ENCODE measurements at places on chromosomes 2 and 18.
A peak's percentile ranks its signal among the peaks of the same experiment; 100 is the strongest.

DNA sequence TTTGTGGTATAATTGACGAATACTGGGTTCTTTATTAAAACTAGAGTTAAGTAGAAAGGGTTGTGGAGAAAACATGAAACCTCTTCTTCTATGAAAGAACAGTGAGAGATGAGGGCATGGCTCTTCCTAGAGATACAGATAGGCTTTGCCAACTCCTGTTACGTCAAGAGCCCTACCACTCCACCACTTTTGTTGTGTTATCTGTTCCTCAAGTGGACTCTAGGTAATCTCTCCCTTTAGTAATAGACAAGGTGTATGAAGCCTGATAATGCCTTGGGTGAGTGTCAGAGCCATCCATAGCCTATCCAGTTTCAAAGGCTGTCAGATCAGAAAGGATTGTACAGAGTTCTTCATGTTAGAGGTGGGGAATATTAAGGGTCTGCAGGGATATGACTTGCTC is 176.4 kb downstream of the SETBP1 start:
- DNase-seq, result no peak

DNA sequence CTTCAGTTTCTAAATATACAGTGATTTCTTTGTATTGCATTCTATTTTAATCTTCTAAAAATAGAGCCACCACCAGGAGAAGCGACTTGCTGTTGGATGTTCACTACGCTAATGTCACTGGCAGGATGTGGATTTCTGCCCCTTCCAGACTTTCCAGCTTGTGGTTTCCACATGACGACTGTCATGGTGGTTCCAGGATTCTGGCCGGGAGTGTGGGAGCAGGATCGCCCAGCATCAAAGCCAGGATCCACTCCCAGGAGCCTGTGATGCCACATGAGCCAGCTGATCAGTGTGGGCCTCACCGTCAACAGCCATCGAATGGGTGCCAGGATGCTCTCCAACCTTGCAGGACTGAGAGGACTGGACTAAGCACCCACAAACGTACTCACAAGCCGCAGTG is 148.8 kb downstream of the HDAC4 start:
- no peak for DNase-seq

- no peak for DNase-seq
Observed at GRCh38 chr2:30620102-30620501, 173.1 kb downstream of the LCLAT1 start.

DNA sequence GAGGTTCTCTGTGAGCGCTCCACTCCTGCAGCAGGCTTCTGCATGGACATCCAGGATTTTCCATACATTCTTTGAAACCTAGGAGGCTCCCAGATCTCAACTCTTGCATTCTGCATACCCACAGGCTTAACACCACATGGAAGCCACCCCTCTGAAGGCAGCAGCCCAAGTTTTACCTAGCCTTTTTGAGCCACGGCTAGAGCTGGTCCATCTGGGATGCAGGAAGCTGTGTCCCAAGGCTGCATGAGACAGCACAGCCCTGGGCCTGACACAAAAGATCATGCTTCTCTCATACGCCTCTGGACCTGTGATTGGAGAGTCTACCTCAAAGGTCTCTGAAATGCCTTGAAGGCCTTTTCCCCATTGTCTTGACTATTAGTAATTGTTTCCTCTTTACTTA is 53.6 kb upstream of the RPRM start:
- DNase-seq, result no peak

GRCh38 chr2:35973132-35973736 is 382.3 kb upstream of the CRIM1 start:
- peak; percentile 39 for DNase-seq

Data from activated naive CD4-positive, alpha-beta T cell treated with anti-CD3 and anti-CD28 coated beads, Interleukin-2, amount 10 ng/mL, durations not matched to agents 7 days and 5 days (primary cell).